Central memory CD4-positive, alpha-beta T cell (primary cell): ENCODE measurements at places on chromosomes 6 and 20.

GRCh38 chr20:37081717-37082289, 14.0 kb downstream of the RBL1 start:
- peak; percentile 33 for DNase-seq

DNA sequence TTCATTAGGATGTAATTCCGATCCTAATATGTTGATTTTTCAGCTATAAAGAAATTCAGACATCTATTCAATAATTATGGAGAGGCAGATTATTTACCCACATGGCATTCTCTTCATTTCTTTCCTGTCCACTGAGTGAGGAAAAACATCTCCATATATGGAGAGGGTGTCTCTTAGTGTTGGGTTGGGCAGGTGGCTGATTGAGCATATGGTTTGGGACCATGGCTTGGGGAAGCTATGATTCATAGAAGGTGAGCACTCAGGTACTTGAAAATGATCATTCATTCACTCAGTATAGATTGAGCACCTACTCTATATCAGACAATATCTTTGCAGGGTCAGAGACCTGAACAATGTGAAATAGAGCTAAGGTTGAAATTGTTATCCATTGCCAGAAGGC, 41.3 kb upstream of the IL20RA start:
- no peak for DNase-seq

GRCh38 chr6:41200901-41201763, at the start of gene TREML2:
Gene TREML2 (minus strand): TSS chr6:41201149. CDS start chr6:41201008, 141 bp downstream.
- no peak for DNase-seq

GRCh38 chr20:13458860-13459451, 179.8 kb downstream of the TASP1 start:
- no peak for DNase-seq

GRCh38 chr20:51118216-51118615, 95.3 kb upstream of the KCNG1 start:
- no peak for DNase-seq
